Stimulated activated naive CD4-positive, alpha-beta T cell (primary cell): ENCODE measurements at places on chromosomes 4 and X.

- no peak for DNase-seq
Measured at GRCh38 chrX:117138070-117138469, 675.3 kb upstream of the CT83 start.

- no peak for DNase-seq
Measured at GRCh38 chrX:124216396-124217115, 115.9 kb upstream of the TEX13D start.

GRCh38 chrX:96763608-96764007, 79.0 kb downstream of the DIAPH2 start:
- no peak for DNase-seq

DNA sequence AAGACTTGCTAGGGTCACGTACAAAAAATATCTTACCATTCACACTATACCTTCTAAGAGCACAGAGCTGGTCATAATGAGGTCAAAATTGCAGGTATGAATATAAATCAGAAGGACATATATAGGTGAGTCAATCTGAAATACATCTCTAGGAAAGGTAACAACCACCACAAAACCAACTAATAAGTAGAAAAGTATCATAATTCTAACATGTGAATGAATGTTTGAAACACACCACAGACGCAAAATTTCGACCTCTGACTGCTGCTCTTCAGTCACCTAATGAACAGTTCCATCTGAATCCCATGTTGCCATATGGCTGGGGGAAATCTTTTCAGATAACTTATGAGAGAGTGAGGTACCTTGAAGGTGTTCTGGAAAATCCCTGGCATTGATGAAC, 22.1 kb downstream of the STAP1 start:
- no peak for DNase-seq
